Activated CD8-positive, alpha-beta memory T cell treated with anti-CD3 and anti-CD28 coated beads, Interleukin-2, amount 10 ng/mL, durations not matched to agents 7 days and 5 days (primary cell): ENCODE measurements at places on chromosomes 7 and 10. TPM values are rescaled to one million over a fixed set of nuclear protein-coding genes. Genes with fewer than 3 reads are reported as not detected.

- H3K36me3 ChIP-seq: peaks cover 52% of the 10 kb centered on the region
- no peak overlapping the region for H3K4me3 ChIP-seq
- H3K27ac ChIP-seq: no peak overlapping the region
- no peak for DNase-seq
Measured at GRCh38 chr10:101672536-101672935, 22.4 kb downstream of the FBXW4 start.

GRCh38 chr7:133709036-133709880 is 417.9 kb upstream of the LRGUK start:
- no peak for DNase-seq
- H3K36me3 ChIP-seq: no peaks in the 10 kb centered on the region
- no peak overlapping the region for H3K4me3 ChIP-seq
- no peak overlapping the region for H3K27ac ChIP-seq
- peaks cover 10% of the 10 kb centered on the region for H3K4me1 ChIP-seq

- no peaks in the 10 kb centered on the region for H3K4me1 ChIP-seq
- DNase-seq: no peak
- H3K27me3 ChIP-seq: no peaks in the 10 kb centered on the region
- H3K27ac ChIP-seq: no peak overlapping the region
- no peaks in the 10 kb centered on the region for H3K36me3 ChIP-seq
Measured at GRCh38 chr10:106772957-106773356, 391.5 kb downstream of the SORCS1 start.

- peaks cover 58% of the 10 kb centered on the region for H3K27me3 ChIP-seq
- no peak for DNase-seq
- no peaks in the 10 kb centered on the region for H3K36me3 ChIP-seq
- no peak overlapping the region for H3K27ac ChIP-seq
- peaks cover 16% of the 10 kb centered on the region for H3K4me1 ChIP-seq
Measured at GRCh38 chr10:100651916-100652315, 93.5 kb upstream of the PAX2 start.

DNA sequence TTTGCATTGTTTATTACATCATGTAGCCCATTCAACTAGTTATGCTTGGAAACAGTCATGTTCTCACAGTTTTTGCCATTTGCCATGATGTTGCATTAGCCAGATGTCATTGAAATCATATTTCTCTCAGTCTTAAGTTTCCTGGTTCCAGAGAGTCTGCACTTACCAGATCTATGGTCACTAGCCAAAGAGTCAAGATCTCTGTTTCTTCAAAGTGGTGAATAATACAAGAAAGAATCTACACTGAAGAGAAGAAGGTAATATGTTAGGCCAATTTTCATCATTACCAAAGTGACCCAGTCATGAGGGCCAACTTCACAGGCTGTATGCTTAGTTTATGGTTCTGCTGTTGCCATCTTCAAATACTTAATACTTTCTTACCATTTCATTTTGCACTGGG is 89.0 kb upstream of the PHYHIPL start:
- DNase-seq: no peak
- H3K4me1 ChIP-seq: no peaks in the 10 kb centered on the region
- H3K27me3 ChIP-seq: no peaks in the 10 kb centered on the region
- no peak overlapping the region for H3K4me3 ChIP-seq
- H3K27ac ChIP-seq: no peak overlapping the region

DNA sequence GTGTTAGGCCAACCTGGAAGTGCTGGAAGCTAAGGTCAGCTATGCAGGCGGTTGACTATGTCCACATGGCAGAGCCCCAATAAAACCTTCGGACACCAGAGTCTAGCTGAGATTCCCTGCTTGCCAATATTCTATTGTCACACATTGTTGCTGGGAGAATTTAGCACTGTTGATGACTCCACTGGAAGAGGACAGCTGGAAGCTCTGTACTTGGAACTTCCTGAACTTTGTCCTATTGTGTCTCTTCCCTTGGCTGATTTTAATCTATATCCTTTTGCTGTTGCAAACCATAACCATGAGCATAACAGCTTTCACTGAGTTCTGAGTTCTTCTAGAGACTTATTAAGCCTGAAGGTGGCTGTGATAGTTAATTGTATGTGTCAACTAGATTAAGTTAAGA is 12.0 kb downstream of the XRCC2 start:
- no peaks in the 10 kb centered on the region for H3K27me3 ChIP-seq
- H3K27ac ChIP-seq: no peak overlapping the region
- H3K36me3 ChIP-seq: peaks cover 47% of the 10 kb centered on the region
- H3K4me1 ChIP-seq: peaks cover 8% of the 10 kb centered on the region
- DNase-seq: no peak

The MIOS gene
- total RNA-seq: 28.9 TPM

The NAT16 gene
- total RNA-seq: not detected

GRCh38 chr10:15088428-15089261 is at the start of gene ACBD7:
TSS of gene ACBD7 (minus strand) at chr10:15088776. CDS start at chr10:15088728, 48 bp downstream.
- peak; percentile 84 for DNase-seq
- H3K27me3 ChIP-seq: peaks cover 11% of the 10 kb centered on the region
- H3K36me3 ChIP-seq: no peaks in the 10 kb centered on the region
- H3K4me3 ChIP-seq: peak within 1 kb of the TSS; percentile 65
- peak within 1 kb of the TSS; percentile 15 for H3K27ac ChIP-seq

DNA sequence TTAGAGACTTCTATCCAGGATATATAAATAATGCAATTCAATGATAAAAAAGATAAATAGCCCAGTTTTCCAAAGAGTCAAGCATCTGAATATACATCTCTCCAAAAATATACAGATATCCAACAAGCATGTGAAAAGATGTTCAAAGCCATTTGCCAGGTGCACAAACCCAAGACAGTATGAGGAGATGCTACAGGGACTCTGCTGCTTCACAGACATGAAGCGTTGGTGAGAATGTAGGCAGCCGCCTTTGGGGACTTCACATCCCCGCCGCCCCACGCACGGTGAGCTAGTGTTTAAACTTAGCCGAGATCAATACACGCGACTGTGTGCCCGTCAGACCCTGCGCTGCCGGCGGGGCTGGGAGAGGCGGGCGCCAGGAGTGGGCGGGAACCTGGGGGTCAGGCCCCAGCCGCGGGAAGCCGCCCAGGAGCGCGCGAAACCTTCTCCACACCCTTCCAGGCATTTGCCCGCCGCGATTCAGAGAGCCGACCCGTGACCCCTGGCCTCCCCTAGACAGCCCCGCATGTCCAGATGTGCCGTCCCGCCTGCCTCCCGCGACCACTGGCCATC is 927 bp upstream of the ALOX5 start:
- DNase-seq: peak; percentile 49
- peaks cover 76% of the 10 kb centered on the region for H3K27me3 ChIP-seq
- peak overlapping the region; percentile 58 for H3K27ac ChIP-seq
- no peaks in the 10 kb centered on the region for H3K36me3 ChIP-seq

DNA sequence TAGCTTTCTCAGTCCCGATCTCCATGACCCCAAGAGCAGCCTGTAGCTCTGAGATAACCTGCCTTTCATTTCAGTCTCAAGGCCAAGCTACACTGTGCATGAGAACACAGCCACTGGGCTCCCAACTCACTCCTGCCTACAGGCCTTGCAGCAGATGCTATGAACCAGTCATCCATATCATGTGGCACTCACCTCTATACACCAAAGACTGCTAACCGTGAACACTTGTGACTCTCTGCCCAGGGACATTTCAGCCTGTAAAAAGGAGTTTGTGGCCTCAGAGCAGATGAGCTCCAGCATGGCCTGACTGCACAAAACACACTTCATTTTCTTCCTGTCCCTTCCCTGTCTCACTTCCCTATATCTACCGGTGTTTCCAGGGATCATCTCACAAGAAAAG is 56.9 kb upstream of the NPY start:
- H3K27ac ChIP-seq: no peak overlapping the region
- H3K4me1 ChIP-seq: peaks cover 6% of the 10 kb centered on the region
- no peak overlapping the region for H3K4me3 ChIP-seq
- no peak for DNase-seq

GRCh38 chr7:115477193-115477651 is 553.3 kb downstream of the TFEC start:
- H3K4me1 ChIP-seq: peaks cover 16% of the 10 kb centered on the region
- H3K36me3 ChIP-seq: no peaks in the 10 kb centered on the region
- peak overlapping the region; percentile 64 for H3K4me3 ChIP-seq
- H3K27me3 ChIP-seq: peaks cover 37% of the 10 kb centered on the region
- no peak overlapping the region for H3K27ac ChIP-seq
